Calu3 (cell line): ENCODE measurements at places on chromosomes 16 and 17.

DNA sequence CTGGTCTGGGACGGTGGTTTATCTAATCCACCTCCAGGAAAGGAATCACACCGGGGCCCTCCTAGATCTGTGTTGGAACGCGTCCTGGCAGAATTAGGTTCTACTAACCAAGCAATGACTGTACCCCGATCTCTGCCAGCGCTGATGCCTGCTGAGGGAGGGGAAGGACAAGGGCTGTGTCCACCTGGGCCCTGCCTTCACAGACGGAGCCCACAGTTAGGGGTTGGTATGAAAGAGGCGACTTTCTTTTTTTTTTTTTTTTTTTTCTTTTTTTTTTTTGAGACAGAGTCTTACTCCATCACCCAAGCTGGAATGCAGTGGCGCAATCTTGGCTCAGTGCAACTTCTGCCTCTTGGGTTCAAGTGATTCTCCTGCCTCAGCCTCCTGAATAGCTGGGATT, 9.9 kb upstream of the KRT19 start:
- DNase-seq = no peak

- DNase-seq = no peak
These were observed 51.2 kb upstream of the MED9 start for GRCh38 chr17:17425591-17425990.

- DNase-seq = no peak
These were observed 3.4 kb downstream of the BHLHA9 start for GRCh38 chr17:1273492-1274244.

DNA sequence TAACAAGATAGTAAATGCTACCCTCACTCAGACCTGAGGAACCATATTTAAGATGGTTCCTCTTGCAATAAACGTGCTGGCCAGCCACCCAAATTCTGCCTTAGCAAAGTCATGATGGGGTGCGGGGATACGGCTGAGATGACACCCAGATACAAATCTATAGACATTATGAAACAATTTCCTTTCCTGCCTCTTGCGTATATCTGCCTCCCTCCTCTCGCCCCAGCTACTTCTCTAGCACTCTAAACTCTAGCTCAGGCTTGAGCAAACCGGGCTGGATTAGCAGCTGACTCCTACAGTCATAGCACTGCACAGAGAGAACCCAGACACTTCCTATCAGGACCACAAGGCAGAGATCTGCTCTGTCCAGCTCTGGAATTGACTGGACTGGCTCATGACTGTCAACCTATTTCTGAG, 22.3 kb downstream of the CD300LF start:
- DNase-seq = no peak

- DNase-seq = peak; percentile 96
These were observed 18.4 kb upstream of the ZFP90 start for GRCh38 chr16:68520649-68521086.

DNA sequence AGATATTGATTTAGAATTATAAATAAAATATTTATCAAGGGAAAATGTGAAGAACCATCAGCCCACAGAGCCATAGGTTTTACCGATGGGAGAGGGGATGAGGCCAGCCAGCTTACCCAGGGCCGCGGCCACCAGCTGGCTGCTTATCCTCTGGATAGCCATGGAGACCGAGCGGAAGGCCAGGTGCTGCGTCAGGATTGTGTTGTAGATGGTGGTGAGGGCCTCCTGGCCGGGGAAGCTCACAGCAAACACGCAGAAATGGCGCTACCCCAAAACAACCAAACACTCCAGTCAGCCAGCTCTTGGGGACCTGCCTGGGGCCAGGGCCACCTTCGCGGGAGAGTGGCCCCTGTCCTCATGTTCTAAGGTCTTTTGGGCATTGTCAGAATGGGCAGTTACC, 97.8 kb downstream of the DNAH17 start:
- no peak for DNase-seq

DNA sequence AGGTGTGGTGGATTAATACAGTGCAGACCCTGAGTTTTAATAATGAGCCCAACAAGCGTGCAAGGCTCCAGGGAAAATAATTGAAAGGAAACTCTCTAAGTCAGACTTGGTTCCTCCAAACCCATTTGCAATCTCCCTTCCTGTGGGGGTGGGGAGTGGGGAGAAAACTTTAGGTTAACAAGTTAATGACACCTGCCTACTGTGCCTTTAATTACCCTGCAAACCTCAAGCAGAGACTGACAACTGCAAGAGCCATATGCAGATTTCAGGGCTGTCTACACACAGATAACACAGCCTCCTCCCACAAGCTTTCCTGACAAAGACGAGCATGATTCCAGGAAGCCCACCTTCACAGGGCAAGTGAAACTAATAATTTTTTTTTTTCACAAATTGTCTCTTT, 359.3 kb downstream of the HS3ST4 start:
- DNase-seq = no peak

DNA sequence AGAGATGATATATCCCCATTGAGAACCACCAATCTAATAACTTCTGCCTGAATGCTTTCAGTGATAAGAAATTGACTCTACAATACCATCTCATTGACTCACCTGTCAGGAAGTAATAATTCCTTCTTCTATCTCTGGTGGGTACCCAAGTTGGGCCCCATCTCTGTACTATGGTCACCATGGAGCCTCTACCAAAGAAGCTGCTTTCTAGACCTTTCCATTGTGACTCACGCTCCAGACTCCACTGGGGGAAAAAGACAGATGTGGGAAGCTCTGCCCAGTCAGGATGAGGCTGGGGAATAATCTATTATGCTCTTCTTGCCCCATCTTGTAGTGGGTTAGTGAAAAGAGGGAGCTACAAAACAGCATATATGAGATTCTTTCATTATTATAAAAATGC, 100.4 kb downstream of the COPRS start:
- no peak for DNase-seq

DNA sequence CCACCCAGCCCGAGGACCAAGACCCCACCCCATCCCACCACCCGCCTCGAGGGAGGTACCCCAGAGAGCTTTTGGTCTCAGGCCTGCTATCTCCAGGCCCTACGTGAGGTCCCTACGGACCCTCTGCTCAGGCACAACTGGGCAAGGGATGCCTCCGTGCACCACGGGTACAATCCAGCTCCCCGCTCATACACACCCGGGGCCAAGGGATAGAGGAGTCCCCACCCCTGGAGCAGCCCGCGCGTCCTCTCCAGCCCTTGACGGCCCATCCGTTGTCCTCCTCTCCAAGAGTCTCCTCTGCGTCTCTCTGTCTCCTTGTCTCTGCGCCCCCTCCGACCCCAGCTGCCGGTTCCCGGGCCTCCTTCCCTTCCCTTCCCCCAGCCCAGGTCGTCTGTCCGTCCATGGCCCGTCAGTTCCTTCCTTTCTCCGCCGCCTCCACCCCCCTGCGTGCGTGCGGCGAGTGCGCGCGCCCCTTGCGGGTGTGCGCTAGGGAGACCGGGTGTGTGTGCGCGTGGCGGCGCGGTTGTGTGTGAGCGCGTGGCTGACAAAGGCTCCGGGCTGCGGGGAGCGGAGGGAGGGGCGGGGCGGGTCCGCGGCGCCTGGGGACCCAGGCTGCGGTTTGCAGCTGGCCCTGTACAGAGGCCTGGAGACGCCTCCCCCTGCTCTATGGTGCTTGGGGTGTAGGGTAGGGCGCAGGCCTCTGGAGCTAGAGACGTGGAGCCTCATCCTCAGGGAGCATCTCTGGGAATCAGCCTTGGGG, 930 bp downstream of the SPNS2 start:
- no peak for DNase-seq
